AG10803 (cell line): ENCODE measurements at places on chromosomes 2 and 18.

GRCh38 chr2:179842498-179843153 is 18.8 kb downstream of the ZNF385B start:
- DNase-seq = no peak

DNA sequence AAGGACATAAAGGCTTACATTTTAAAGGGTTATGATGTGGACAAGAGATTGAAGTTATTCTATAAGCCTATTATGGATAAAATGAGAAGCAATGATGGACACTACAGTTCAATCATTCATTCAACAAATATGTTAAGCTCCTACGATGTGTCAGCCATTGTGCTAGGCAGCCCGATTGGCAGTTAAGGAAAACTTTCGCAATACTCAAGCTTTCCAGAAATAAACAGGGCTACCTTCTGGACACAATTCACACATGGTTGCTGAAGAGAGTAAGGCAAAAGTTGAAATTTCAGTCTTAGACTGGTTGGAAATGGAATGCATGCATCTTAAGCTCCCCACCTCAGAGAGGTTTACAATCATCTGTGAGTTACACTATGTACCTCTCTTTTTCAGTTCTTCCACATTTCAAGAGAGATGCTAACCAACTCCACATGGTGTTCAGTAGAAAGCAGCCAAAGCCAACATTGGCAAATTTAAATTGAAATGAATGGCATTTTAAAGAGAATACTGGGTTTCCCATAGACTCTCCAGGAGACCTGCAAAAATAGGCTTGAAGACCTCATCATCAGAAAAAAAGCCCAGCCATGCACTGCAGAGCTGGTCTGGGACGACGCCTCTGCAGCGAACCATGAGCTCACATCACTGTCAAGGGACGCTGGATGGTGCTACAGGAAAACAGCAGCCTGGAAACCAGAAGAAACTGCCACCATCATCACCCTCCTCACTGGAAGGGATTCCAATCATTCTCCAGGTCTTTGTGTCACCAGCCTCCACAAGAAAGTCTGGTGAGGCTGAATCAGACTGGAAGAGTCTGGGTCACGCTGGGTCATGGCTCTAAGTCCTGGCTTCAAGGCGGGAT is 276.3 kb downstream of the AFF3 start:
- peak; percentile 52 for DNase-seq

DNA sequence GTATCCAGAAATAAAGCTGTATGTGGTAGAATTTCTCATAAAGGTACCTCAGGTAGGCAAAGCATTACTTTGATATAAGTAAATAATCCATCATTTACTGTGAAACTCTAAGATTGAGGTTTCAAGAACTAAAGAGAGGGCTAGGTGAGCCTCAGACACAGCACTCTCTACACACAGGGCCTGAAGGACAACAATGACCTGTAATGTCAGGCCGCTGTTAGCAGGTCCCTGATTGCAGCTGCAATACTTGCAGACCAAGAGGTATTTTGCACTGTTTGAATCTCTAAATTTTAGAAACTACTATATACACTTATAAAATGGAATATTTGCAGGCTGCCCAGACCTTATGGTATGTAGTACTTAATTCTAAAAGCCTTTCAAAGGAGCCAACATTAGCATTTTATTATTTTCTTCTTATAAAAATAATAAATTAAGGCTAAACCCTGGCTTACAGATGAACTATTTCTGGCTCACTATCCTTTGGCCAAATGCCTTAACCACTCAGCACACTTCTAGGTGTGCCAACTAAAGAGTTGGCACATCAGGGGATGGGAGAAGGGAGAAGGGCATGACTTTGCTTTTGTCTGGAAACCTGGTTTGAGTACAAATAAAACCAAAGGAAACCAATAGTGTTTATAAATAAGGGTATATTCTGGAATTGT is 66.7 kb upstream of the SLC39A10 start:
- peak; percentile 25 for DNase-seq

DNA sequence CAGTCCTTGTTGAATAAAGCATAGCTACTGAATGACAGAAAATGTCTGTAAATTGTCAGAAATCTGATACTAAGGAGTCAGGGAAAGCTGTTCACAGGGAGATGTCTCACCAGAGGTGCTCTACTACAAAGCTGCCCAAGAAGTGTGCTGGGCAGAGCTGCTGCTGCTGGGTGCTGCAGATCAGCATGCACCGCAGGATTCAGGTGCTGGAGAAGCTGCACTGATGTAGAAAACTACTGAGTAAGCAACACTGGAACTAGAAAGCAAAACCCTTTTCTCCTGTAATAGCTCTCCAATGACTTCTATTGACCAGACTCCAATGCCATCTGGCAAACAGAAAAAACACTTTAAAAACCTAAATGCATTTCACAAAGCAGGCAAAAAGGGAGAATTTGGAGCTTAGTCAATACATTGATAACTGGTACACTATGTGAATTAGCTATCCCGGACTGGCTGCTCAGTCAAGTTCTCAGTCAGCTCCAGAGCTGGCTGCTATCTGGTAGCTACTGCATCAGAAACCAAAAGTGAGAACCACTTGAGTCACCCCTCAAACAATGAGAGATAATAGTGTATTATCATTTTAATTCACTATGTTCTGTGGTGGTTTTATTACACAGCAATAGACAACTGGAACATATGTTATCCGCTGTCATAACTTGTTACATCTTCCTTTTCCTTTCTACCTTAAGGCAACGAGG is 493.1 kb downstream of the CPS1 start:
- no peak for DNase-seq

DNA sequence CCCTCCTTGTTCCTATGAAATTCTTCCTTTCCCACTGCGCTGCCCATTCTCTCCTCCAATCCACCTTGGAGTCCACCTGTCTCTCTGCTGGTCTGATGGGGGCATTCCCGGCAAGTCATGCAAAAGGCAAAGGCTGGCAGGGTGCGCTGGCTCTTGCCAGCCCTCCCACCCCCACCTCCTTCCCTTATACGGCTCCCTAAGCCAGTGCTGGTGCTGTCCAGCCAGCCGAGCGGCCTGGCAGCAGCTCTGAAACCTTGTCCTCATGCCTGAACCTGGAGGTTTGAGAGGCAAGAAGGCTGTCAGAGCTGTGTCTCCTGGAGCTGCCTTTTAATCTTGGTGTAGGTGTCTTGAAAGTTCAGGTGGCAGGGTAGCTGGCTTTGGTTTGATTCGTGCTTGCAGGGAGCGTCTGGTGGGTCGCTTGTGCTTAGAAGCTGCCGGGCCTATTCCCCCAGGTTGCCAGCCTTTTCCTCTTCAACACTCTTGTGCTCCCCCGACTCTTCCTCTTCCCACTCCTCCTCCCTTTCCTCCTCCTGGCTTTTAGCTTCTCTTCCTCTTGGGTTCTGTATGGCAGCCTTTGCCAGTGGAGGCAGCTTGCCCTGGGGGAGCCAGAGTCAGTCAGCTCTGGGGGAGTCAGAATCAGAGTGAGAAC is 748 bp downstream of the LIPG start:
- DNase-seq = no peak

DNA sequence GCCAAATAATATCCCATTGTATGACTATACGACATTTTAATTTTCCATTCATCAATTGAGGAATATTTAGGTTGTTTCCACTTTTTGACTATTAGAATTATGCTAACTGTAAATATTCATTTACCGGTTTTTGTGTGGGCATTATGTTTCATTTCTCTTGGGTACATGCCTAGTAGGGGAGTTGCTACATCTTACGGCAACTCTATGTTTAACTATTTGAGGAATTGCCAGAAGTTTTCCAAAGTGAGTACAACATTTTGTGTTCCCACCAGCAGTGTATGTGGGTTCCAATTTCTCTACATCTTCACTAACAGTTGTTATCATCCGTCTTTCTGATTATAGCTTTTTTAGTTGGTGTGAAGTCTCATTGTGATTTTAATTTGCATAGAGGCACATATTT is 1.6 kb upstream of the KDSR start:
- peak; percentile 19 for DNase-seq

- DNase-seq = peak; percentile 57
Measured at GRCh38 chr18:10085416-10085815, 171.6 kb downstream of the VAPA start.

DNA sequence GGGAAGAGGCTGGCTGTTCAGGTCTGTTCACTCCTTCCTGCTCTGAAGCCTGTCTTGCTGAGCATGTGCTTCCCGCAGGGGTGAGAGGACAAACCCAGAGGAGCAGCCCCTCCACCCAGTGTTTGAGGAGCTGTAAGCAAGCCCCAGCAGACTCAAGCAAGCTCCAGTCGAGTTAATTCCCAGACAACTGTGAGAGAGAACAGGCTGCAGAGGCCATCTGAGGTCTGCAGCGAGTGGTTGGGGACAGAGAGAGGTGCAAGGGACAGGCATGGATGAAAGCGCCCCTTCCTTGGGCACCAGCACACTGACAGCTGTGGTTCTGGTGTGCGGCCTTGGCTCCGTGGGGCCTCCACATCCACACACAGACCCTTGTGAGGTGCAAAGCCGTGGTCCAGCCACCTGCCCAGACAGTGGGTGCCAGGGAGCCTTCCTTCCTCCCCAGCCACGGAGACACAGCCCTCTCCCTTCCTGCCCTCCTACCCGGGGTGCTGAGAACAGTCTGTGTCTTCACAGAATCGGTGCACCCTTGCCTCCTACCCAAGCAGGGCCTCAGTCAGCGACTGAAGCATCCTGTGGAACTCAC is 36.2 kb downstream of the MAL start:
- no peak for DNase-seq

DNA sequence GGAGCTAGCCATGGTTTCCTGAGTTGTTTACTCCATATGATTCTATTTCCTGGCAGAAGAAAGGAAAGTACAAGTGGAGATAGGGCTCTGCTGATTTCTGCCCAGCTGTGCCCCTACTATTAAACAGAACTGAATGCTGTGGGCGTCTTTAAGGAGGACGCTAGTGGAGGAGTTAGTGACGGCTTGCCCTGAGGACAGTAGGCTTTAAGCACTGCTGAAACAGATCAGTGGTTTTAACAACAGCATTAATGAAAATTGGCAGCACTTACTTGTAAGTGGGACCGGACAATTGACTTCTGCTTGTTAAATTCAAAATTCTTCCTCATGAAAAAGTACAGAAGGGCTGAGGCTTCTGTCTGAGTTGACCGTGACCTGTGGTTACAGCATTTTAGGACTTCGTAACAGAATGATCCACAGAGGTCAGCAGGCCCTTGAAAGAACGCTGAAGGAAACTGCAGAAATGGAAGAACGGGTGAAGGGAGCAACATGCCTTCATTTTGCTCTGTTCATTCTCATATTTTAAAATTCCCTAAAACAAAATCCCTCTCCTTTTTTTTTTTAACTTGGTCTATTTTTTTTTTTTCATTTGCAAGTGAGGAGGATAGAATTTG is 80.6 kb upstream of the CCDC195 start:
- no peak for DNase-seq

- peak; percentile 88 for DNase-seq
Measured at GRCh38 chr2:190637281-190637734, 11.6 kb upstream of the NAB1 start.
